ENCODE measurements at places on chromosomes 3 and 15. TPM values are rescaled to one million over a fixed set of nuclear protein-coding genes. Genes with fewer than 3 reads are reported as not detected.
A peak's percentile ranks its signal among the peaks of the same experiment; 100 is the strongest.

DNA sequence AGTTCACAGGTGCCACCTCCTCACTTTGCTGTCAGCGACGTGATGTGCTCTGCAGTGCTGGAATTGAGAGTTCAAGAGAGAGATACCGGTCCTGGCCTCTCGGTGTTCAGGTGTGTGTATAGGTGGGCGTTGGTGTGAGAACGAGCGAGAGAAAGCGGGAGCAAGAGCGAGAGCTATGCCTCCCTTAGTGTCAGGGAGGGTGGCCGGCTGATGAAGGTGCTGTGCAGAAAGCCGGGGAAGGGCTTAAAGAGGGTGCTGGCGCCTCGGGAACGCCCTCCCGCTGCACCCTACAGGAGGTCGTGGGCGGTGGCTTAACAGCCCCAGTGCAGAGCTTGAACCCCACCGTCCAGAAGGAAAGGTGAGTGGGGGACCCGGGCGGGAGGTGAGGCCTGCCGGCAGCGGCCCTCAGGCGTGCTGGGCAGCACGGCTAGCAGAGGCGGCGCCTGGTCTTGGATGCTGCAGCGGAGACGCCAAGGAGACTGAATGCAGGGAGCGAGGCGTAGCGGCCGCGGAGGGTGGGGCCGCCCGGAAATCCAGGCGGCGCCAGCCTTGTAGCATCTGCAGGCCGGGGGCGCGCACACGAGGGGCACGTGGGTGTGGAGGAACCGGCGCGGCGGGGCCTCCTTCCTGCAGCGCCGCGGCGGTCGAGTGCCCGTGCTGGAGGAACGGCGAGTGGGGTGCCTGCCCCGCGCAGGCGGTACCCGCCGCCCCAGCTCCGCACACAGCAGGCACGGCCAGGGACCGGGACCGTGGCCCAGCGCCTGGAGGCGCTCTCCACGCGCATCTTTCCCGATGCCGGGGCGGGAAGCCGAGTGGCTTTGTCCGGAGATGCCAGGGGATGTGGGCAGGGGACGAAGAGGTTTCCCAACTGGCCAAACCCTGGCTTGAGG is 246.8 kb upstream of the TOPAZ1 start:
- DNase-seq, result peak; percentile 57

GRCh38 chr3:133506215-133506901 is 67.1 kb upstream of the CDV3 start:
- peak; percentile 42 for DNase-seq

GRCh38 chr3:168071591-168072322 is 24.0 kb downstream of the GOLIM4 start:
- DNase-seq, result no peak

DNA sequence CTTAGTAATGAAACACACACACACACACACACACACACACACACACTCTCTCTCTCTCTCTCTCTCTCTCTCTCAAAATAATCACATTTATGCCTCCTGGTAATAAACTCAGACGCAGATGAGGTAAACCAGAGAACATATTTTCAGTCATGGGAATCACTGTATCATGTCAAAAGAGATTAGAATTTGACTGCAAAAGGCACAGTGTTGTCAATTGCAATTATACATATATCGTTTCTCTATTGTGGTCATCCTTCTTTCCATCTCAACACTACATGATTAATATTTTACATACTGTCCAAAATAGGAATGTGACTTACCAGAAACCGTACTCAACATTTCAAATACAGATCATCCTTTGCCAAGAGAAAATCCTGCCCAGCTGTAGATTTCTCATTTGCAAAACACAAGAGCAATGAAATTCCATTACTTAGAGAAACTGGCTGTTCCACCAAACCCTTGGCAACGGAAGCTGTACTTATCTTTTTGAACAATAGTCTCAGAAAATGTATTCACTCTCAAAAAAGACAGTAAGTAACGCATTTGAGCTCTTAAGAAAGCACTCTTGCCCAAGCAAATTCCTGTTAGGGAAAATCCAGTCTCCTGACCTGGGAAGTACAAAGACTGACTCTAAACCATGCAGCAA is 24.3 kb downstream of the PDZRN3 start:
- no peak for DNase-seq

DNA sequence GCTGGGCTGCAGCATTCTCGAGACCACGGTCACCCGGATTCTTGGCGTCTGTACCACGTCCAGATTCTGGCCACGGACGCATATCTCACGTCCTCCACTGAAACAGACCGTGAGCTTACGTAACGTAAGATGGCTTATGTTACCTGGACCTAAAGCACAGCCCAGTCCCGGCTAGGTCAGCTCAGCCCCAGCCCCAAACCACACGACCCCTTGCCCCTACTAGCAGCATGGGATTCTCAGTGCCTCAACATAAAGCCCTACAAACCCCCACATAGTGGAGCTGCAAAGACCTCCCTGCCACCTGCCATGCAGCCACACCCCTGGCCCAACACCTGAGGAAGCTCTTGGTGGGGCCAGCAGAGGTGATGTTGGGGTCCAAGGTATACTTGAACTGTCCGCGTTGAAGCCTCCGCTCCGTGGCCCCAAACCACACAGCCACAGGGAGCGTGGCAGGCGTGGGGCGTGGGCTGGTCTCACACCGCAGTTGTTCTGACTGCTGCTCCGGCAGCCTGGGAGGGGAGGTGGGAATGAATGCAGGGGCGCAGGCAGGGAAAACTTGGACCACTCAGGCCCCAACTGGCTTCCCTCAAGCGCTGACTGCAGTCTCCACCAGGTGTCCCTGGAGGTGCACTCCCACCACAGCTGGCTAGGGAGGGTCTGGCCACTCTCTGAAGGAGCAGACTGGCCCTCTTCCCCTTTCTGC is 14.5 kb downstream of the PLXNB1 start:
- no peak for DNase-seq

DNA sequence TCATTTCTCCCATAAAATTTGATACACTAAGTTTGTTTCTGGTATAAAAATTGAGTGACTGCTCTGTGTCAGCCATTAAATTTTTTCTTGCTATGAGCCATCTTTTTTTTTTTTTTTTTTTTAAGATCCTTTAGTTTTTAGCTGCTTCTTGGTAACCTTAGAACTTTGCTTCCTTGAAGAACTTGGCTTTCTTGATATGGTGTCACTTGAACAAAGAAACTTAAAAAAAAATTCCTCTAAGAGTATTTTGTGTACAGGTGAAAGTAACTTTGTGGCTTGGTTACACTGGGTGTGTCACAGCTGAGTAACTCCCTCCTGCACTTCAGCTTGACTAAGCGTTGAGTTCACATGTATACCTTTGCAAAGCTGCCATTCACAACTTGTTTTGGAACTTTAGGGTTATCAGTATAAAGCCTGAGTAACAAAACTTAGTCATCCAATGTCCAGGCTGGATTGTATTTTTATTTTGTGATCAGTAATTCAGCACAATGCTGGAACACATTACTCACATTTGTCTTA is 6.5 kb downstream of the CHD2 start:
- peak; percentile 74 for DNase-seq

DNA sequence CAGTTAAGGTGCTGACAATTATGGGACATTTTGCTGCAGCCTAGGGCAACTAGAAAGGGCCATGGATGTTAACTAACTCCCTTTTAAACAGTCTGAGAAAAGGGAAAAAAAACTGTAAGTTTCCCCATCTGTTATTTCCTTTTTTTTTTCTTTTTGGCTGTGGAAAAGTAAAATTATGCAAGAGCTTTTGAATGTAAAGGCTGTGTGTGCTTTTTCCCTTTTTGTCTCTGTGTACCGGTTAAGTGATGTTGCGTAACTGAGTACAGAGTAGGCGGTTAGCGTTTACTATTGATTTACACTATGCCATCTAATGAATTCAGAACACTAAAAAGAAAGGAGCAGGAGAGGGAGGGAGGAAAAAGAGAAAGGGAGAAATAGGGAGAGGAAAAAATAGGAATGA is 403.6 kb downstream of the TIGIT start:
- DNase-seq, result no peak

DNA sequence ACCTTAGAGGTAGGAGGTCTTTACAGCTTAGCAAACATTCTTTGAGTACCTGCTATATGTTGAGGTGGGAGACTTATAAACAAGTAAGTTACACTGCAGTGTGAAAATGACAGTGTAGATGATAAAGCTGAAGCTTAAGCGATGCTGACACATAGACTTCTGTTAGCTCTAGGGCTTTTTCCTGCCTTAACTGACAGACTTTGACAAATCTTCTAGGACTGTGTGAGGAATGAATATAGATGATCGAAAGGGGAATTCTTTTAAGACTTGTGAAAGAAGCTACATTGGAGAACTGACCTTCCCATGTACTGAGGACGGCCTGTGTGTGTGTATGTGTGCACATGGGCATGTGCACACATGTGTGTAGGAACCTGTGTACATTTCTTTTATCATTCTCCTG is 22.7 kb downstream of the BOC start:
- no peak for DNase-seq

GRCh38 chr3:118973050-118973449 is 61.6 kb downstream of the IGSF11 start:
- no peak for DNase-seq

GRCh38 chr3:66372681-66373350 is 128.0 kb downstream of the LRIG1 start:
- peak; percentile 46 for DNase-seq

DNA sequence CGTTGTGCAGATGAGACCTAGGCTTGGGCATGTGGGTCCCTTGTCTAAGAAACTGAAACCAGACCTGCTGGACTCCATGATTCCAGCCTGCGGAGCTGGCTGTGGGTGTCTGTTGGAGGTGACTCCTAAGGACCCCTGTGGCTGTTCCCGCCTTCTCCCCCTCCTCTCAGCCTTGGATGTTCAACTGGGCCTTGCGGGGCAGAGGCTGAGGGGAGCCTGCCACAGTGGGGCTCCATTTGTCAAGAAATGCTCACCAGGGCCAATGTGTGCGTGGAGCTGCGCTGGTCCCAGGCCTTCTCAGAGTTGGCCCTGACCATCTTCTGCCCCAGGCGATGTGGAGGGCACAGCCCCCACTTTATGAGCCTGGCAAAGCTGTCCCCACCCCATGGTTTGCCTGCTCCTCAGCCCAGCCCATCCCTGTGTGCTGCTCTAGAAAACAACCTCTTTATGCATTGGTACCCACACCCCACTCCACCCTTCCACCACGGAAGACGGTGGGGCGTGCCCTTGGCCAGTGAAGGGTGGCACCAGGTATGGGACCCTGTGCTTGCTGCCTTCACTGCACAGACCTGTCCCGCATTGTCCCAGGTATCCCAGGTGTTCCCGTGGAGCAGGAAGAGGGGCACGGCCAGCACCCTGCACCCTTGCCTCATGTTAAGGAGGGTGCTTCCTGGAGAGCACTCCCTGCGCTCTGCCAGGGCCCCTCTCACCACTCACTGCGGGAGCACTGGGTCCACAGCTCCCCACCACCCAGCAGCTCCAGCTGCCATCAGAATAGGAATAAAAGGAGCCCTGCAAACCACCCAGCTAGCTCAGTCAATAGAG is 7.9 kb downstream of the MESP2 start:
- DNase-seq, result no peak

GRCh38 chr3:65963787-65964677 is 74.7 kb downstream of the MAGI1 start:
- peak; percentile 77 for DNase-seq

GRCh38 chr3:98806521-98806920 is 43.4 kb downstream of the ST3GAL6 start:
- no peak for DNase-seq

ARGFX gene
- total RNA-seq, result not detected

CLSTN2 gene
- total RNA-seq, result not detected

IMPG2 gene
- total RNA-seq, result 0.14 TPM

CRYBG3 gene
- total RNA-seq, result 4.9 TPM

All from activated CD4-positive, alpha-beta T cell treated with anti-CD3 and anti-CD28 coated beads for 36 hours (primary cell).